Stimulated activated CD8-positive, alpha-beta memory T cell treated with anti-CD3 and anti-CD28 coated beads, Interleukin-15, amount 100 ng/mL, for 1 hour (primary cell): ENCODE measurements at places on chromosomes 6 and 20.

GRCh38 chr20:37020636-37021035 is 69.1 kb upstream of the SAMHD1 start:
- no peak for DNase-seq

DNA sequence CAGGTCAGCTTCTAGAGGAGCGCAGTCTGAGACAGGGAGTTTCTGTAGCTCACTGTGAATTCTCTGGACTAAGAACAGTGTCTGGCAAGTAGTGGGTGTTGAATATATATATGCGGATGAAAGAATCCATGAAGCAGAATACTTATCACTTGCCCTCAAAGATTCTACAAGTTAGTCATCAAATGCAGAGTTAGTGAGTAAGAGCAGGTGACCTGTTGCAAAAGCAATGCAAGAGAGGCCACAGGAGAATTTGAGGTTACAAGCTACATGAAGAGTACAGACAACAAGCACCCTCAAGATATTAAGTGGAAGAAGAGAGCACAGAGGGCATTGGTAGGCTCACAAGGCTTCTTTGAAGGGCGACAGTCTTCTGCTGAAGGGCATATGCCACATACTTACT is 103.4 kb upstream of the BTBD3 start:
- no peak for DNase-seq

DNA sequence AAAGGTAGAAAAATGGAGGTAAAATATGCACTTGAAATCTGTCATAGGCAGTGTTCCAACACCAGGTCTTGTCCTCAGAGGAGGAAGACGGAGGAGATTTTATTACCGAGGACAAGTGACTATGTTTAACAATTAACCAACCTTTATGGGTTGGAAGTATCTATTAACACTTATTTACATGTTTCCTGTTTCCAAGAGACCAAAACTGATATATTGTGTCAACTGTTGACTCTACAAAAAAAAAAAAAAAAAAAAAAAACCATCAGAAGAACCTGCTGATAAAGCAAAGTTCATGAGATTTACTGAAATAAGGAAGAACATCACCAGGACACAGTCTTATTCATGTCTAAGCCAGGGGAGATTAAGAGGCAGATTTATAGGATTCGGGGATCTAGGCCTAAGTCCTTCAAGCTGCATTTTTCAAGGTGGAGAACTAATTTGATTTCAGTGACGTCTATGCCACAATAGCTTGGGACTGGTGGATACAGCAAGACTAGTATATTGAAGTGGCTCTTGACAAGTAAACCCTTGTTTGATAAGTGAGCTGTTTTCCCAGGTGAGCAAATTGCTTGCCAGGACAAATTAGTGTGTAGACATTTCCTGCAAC is 126.6 kb upstream of the NAA20 start:
- no peak for DNase-seq

GRCh38 chr6:42891199-42891722 is 11.8 kb downstream of the RPL7L1 start:
- DNase-seq, result no peak

GRCh38 chr20:63648190-63648589 is 5.0 kb downstream of the STMN3 start:
- no peak for DNase-seq

- no peak for DNase-seq
Measured at GRCh38 chr6:168834801-168835200, 393.8 kb downstream of the SMOC2 start.

GRCh38 chr20:50909413-50909812 is 21.8 kb downstream of the ADNP start:
- no peak for DNase-seq
